ENCODE measurements at places on chromosomes 6 and 20.

GRCh38 chr6:136011475-136011874 is 160.0 kb downstream of the PDE7B start:
- DNase-seq = no peak

GRCh38 chr20:45927071-45927878 is 7.2 kb upstream of the PCIF1 start:
- no peak for DNase-seq

GRCh38 chr6:142474531-142475289 is 172.9 kb downstream of the ADGRG6 start:
- peak; percentile 20 for DNase-seq

DNA sequence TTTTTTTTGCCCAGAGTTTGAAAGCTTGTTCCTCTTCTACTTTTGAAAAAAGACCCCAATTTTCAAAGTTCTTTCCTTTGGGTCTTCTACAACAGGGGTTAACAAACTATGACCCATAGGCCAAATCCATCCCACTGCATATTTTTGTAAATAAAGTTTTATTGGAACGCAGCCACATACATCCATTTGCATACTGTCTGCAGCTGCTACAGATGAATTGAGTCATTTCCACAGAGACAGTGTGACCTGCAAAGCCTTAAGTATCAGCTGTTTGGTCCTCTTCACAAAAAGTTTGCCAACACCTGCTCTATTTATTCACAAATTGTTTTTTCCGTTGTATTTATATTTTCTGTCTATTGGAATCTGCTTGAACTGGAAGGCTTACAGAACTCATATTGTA is 189.2 kb downstream of the TBC1D7 start:
- no peak for DNase-seq

DNA sequence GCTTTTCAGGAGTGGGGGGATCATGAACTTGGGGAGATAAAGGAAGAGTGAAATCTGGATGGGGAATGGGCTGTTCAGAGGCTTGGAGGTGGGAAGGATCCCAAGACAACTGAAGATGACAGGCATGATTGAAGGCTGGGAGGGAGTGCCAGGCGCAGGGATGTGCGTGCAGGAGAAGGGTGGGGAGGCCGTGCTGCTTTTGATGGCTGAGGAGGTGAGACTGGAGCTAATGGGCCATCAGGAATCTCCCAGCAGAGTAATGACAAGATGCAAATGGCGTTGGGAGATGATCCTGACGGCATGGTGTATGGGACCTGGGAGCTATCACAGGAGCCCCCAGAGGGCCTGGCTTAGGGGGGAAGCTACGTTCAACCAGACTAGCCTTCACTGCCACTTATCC is 1.6 kb downstream of the CPNE5 start:
- no peak for DNase-seq

GRCh38 chr6:56510984-56511531 is 131.6 kb downstream of the DST start:
- no peak for DNase-seq

DNA sequence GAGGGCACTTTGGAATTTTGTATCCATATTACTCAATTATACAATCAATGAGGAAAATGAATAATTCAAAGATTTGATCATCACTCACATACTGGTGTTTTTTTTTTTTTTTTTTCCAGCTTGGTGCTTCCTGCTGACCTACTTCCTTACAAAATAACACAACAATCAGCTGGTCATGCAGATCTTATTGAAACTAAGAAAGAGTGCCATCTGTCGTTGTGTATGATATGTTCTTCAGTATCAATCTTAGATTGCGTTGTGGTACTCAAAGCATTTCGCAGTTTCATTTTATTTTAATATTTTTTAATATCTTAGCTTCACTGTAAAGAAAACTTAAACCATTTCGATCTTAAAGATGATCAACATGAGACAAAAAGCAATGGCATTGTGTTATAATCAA is 155.6 kb downstream of the OGFRL1 start:
- peak; percentile 4 for DNase-seq

- DNase-seq = no peak
These were observed 3.0 kb downstream of the NR2E1 start for GRCh38 chr6:108168501-108169463.

DNA sequence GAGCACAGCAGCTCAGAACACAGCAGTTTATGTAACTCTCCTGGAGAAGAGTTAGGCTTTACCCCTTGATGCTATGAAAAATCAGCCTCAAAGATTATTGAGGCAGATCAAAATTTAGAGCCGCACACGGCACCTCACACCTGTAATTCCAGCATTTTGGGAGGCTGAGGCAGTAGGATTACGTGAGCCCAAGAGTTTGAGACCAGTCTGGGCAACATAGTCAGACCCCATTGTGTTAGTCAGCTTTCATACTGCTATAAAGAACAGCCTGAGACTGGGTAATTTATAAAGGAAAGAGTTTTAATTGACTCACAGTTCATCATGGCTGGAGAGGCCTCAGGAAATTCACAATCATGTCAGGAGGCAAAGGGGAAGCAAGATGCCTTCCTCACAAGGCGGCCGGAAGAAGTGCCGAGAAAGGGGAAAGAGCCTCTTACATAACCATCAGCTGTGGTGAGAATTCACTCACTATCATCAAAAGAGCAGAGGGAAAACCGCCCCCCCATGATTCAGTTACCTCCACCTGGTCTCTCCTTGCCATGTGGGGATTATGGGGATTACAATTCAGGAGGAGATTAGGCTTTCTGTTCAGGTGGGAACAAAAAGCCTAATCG is 87.7 kb downstream of the SGK1 start:
- DNase-seq = peak; percentile 53

- DNase-seq = no peak
These were observed 149.7 kb downstream of the TFAP2C start for GRCh38 chr20:56778765-56779195.

DNA sequence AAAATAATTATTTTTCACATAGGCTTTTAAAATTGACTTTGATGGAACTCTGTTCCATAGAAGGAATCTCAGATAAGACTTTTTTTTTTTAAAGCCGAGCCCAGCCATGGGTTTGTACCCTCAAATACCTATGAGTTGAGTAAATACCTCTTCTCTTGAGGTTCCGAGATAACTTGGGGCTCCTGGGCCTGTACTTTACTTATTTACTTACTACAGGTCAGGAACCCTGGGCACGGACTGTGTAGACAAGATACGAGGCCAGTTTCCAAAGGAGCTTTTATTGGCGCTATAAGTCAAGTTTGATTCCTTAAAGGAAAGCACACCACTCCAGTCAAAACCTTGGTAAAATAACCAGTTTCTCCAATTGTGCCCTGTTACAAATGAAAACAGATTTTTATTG is 7.5 kb downstream of the AFG1L start:
- no peak for DNase-seq

DNA sequence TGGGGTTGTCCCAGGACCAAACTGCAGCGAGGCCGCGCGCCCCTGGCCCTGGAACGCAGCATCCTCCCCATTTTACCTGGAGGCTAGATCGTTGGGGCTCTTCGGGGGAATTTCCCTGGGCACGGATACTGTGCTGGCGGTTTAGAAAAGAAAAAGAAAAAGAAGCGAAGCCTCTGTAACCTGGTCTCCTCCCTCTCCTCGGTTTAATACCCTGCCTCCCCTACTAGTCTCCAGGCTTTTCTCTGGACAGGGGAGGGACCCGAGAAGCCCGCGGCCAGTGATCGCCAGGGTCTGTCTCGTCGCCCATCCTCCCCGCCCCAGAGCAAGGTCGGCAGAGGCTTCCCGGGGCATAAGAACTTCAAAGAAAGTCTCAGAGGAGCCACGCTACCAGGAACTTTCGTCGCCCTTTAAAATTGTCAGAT is 6.1 kb upstream of the LAMP5 start:
- no peak for DNase-seq

DNA sequence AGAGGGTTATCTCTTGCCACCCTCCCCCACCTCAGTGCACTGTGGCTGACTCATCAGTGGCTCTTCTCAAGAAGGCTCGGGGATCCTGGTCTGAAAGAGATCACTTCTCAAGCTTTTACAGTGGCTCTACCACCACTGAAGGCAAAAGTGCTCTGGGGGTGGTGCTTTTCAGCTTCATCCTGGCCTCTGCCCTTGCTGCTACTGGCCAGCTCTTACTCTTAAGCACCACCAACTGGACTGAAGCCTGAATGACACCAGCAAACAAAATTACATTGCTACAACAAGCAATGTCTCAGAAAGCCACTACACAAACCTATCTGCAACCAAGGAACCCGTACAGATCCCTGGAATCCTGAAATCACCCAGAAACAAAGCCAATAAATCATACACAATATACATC is 402.1 kb downstream of the EPHA7 start:
- no peak for DNase-seq

DNA sequence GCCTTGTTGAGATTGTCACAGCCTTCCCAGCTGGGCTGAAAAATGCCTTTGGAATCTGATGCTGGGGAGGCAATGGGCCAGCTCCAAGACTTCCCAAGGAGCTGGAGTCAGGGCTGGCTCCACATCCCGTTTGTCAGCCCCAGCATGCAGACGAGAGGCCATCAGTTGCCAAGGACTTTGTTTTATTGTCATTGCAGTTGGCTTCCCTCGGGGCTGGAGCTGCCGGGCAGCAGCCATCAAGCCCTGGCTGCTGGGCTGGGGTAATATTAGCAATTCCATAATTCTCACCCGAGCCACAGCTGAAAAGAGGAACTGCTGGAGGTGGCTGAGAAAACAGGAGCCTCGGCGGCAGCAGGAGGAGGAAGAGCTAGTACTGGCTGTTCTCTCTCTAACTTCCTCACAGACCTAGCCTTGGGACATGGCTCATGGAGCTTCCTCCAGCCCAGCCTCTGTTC is 182.5 kb downstream of the CDC5L start:
- DNase-seq = peak; percentile 8

- no peak for DNase-seq
These were observed 58.5 kb upstream of the KCNK16 start for GRCh38 chr6:39380837-39381549.

DNA sequence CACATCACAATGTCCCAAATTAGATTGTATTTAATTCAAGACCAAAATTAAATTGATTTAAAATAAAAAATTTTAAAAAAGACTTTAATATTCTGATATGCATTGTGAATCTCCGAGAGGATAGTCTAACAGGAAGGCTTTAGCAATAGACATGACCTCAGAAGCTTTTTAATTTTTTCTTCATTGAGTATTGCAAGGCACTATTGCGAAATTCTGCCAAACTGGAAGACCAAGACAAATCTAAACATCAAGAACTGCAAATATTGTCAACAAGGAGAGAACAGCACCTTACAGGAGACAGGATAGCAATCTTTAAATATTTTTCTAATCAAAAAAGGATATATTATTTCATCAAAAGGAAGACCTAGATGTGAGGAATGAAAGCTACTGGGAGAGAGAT is 56.9 kb downstream of the BMP5 start:
- DNase-seq = no peak

DNA sequence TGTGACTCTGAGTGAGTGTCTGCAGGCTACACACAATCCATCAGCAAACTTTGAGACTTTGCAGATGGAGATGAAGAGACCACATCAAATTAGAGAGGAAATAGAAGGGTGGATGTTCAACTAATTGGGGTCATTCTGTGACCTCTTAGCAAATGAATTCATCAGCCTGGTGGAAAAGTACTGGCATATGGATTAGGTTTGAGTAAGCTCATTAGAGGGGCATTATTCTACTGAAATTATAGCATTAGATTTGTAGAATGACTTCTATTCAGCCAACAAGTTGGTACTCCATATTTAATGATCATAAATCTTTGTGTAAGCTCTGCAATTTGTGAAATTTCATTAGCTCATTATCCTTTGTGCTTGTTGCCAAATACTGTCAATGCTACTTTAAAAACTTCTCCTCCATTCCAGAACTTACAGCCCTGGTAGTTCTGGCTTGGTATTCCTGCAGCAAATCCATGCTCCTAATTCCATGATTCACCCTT is 63.8 kb downstream of the ADTRP start:
- no peak for DNase-seq

DNA sequence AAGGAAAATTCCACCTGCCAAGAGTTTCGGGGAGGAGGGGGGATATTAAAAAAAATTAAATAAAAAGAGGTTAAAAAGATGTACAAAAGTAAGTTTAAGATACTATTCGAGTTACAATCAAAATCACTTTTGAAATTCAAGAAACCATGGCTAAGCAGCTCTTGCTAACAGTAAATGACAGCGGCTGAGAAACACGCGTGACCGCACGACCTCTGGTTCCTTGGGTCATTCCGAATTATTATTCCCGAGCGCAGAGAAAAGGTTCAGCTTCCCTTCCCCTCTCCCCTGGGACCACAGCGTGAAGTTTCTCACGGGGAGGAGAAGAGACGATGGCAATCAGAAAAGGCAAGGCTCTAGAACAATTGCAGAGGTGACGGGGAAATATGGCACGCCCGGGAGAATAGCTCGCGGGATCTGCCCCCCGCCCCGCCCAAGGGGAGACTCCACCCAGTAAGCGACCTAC is 496 bp downstream of the TMEM242 start:
- no peak for DNase-seq

- no peak for DNase-seq
These were observed 820.1 kb downstream of the TFAP2A start for GRCh38 chr6:9594746-9595145.

DNA sequence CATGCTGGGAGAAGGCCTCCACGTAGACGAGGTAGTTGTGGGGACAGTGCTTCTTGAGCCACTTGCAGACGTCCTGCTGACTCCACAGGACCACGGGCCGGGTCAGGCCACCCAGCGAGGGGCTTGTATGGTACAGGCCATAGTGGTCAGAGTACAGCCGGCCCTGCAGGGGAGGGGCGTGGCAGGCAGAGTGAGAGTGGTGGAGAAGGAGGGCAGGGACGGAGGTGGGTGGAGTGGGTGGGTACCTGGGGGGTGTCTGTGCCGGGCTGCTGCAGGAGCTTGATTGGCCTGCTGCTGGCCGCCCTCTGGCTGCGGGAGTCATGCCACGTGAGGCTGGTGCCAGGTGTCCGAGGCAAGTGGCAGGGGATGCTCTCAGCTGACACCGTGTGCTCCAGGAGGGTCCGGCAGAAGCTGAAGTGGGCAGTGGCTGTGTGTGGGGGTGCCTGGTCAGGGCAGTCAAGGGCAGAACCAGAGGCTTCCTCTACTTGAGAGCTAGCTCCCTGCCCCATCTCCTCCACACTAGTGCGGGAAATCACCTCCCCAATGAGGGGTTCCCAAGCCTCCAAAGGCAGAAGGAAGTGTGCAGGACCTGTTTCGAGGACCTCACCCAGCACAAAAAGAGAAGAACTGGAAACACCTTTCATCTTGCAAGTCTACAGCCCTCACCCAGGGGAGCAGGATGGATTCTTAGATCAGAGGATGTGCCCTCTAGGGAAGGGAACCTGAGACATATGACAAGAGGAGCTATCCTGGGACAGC is 2.3 kb downstream of the SAMD10 start:
- DNase-seq = no peak

GRCh38 chr6:169062272-169062671 is 191.4 kb downstream of the THBS2 start:
- no peak for DNase-seq

DNA sequence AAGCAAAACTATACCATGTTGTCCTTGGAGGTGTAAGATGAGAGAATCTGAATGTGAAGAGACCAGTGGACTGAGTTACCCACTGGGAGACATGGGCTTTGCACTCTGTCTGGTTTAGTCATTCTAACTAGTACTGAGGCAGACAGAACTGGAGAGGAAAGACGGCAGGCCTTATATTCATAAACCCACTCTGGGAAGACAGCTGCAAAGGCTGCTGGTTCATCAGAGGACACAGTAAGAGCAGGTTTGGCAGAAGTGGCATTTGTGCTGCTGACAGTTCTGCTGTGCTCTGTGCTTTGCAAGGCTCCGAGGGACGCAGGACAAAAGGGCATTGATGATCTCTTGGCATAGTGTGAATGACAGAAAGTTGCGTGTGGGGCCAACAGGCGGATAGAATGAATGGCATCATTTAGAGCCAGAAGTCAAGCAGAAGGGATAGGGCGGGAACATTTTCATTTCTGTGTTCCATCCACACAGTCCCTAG is 142.3 kb upstream of the TENT5A start:
- DNase-seq = peak; percentile 97
